Stimulated activated CD4-positive, alpha-beta T cell treated with anti-CD3 and anti-CD28 coated beads, TNF-alpha, amount 100 ng/mL, for 4 hours (primary cell): ENCODE measurements at places on chromosomes 6 and 20.

DNA sequence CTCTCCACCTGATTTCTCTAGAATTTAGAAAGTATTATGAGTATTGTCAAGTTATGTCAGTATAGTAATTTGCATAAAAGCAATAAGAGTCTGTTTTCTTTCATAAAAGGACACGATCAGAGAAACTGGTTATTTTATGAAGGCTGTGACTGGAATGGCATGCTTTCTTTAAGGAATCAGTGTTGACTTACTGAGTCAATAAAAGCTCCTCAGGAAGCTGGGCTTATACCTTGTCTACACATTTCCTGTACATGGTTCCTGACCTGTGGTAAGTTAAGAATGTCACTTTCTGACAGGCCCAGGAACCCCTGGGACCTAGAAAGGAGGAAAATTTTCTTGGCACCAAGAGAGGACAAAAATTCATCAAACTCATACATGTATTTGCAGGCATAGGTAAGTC is 1224.0 kb upstream of the ADGRB3 start:
- no peak for DNase-seq

DNA sequence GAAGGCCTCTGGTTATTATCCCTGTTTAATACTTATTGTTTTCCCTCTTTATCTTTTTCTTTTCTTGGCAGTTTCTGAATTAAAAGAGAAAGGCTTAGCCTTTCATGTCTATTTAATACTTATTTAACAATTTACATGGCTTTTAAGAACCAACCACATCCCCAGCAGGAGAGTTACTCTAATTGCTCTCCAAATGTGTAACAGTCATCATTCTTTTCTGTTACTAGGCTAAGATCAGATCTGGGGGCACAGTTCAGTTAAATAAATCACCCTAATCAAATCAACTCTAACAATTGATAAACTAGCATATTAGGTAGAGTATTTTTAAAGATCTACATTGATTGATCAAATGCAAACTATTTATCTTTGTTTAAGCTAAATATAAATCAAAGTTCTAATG is 54.1 kb upstream of the NT5E start:
- no peak for DNase-seq

GRCh38 chr6:146795479-146796133 is 196.8 kb downstream of the ADGB start:
- no peak for DNase-seq

DNA sequence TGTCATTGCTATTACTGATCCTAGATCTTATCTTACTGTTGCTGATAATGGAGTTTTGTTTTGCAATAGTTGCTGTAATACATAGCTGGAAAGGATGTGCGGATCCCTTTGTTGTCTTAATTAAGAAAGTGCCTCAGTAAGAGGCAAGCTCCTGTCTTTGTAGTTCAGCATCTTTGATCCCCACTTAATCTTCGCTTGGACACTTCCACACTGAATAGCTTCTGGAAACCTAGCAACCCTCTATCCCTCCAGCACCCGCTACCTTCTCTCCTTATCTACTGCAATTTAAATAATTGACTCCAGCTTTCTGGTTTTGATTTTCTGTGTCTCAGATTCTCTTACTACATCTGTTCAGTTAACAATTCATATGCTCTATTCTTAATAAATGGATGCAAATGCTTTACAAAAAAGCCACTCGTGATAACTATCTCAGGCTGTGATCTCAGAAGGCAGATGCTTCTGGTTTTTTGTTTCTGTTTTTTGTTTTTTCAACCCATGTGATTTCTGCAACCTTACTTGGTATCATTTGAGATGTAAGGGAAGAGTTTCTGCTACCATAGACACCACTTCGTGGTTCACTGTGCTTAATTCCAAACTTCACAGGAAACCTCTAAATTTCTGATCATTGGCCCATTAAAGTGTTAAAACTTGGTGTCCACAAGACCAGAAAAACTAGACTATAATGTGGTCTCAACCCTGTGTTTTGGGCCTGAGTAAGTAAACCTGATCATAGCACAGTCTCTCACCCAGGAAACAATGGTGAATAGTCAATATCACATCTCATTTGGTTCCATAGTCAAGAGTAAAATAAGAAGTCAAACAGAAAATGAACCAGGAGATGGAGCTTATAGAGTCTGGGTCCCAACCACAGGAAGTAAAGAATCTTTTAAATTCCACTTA is 352.1 kb upstream of the SOX4 start:
- no peak for DNase-seq

DNA sequence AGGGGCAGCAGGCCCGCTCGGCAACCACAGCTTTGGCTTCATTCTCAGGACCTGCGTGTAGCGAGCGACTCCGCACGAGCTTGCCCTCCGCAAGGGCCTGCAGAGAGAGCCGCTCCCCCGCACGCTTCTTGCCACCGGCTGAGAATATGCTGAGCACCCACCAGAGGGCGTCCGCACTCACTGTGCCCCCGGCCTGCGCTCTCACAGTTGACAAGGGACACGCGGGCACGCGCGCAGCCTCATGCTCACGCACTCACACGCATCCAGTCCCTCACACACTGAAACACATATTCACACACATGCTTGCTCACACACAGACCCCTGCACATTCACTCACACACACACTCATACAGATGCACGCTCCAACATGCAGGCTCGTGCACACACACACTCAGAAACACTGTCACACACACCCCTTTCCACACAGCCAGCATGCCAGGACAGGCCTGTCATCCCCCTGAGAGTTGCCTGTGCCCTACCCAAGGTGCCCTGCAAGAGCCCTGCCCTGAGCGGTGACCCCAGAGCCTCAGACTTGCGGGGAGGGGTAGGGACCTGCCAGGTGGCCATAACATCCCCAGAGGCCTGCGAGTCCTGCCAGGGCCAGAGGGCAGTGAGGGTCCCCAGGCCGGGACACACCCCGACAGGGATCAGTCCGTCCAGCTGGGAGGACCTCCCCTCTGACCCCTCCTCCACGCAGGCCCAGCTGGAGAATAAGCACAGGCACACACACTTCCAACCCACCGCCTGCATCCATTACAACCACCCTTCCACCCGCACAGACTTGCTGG is 174.1 kb downstream of the BMP7 start:
- no peak for DNase-seq

GRCh38 chr20:44594730-44595129 is 12.4 kb downstream of the PKIG start:
- DNase-seq: no peak
